ENCODE measurements at places on chromosomes 6 and 20.

GRCh38 chr20:63312273-63312672 is 19.3 kb downstream of the COL20A1 start:
- H3K4me3 ChIP-seq, result no peak overlapping the region
- no peaks in the 10 kb centered on the region for H3K36me3 ChIP-seq
- no peaks in the 10 kb centered on the region for H3K27me3 ChIP-seq
- H3K4me1 ChIP-seq, result no peaks in the 10 kb centered on the region
- no peak overlapping the region for H3K27ac ChIP-seq
- no peak for DNase-seq

- no peaks in the 10 kb centered on the region for H3K36me3 ChIP-seq
- no peak overlapping the region for H3K27ac ChIP-seq
- no peak for DNase-seq
- no peak overlapping the region for H3K4me3 ChIP-seq
Measured at GRCh38 chr6:108083349-108083748, 8.8 kb upstream of the OSTM1 start.

DNA sequence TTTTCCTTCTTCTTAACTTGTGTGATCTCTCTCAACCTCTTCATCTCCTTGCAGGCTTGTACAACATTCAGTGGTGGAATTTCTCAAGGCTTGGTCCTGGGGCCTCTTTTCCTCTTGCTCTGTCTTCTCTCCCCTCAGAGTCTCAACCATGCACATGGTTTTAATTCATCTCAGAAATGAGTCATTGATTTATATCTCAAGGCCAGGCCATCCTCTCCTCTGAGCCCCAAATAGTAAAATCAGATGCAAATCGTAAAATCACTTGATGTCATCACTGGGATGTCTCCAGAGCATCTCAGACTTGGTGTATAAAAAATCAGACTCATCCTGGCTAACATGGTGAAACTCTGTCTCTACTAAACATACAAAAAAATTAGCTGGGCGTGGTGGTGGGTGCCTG is 85.0 kb downstream of the FNDC1 start:
- no peak for DNase-seq
- H3K27me3 ChIP-seq, result no peaks in the 10 kb centered on the region
- H3K36me3 ChIP-seq, result no peaks in the 10 kb centered on the region
- no peak overlapping the region for H3K27ac ChIP-seq
- H3K4me3 ChIP-seq, result no peak overlapping the region
- H3K4me1 ChIP-seq, result no peaks in the 10 kb centered on the region

DNA sequence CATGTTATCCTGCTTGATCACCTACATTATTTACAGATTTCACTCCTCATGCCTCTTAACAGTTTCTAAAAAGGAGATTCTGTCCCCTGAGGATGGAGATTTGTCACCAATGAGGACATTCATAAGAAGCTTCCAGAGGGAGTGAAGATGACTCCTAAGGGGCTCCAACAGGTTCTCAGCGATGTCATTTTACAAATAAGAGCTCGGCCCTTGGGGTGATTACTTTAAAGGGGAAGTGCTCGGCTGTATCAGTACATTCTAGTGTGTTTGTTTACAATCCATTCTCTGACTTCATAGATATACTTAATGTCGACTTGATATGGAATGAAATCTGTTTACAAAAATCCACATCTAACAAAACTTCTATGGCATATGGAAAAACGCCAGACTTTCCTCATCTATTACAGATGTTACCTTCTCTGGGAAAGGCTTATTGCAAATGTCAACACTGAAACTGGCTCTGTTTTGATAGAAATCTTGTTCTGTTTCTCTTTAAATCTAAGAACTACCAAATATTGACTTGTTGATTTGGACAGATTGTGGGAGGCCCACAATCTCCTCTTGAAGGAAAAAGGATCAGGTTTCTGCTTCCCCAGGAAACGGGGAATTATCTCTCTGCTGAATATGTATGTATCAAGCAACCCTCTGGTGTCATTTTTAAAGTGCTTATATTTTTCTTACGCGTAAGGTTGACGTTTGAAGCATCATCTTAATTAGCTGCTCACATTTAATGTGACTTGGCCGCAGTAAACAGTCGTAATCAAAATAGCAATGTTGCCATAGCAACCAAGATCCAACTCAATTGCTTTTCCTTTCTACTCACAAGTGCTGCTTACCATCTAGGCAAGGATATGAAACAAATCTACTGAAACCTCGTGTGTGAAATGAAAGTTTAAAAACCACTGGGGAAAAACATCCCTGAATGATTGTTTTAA is 95.7 kb downstream of the SHLD1 start:
- no peaks in the 10 kb centered on the region for H3K36me3 ChIP-seq
- no peak overlapping the region for H3K27ac ChIP-seq
- no peak overlapping the region for H3K4me3 ChIP-seq

GRCh38 chr6:118558464-118559217 is 10.5 kb downstream of the PLN start:
- no peaks in the 10 kb centered on the region for H3K27me3 ChIP-seq
- no peak overlapping the region for H3K4me3 ChIP-seq
- no peaks in the 10 kb centered on the region for H3K36me3 ChIP-seq
- no peak overlapping the region for H3K27ac ChIP-seq
- no peaks in the 10 kb centered on the region for H3K4me1 ChIP-seq

DNA sequence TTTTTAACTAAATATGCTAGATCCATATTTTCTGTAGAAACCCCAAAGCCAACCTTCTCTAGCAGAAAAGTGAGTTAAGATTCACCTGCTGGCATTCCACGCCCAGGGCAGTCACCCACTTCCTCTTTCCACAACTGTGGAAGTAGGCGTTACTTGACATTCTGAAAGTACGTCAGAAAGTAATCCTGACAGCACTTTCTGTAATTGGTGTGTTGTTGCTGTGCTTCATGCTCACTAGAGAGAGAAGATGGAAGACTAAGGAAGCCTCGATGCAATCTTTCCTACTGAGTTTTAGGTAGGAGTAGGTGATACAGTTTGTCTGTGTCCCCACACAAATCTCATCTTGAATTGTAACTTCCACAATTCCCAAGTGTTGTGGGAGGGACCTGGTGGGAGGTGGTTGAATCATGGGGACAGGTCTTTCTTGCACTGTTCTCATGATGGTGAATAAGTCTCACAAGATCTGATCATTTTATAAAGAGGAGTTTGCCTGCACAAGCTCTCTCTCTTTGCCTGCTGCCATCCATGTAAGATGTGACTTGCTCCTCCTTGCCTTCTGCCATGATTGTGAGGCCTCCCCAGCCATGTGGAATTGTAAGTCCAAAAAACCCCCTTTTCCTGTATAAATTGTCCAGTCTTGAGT is 101.1 kb downstream of the MAP3K7 start:
- H3K4me3 ChIP-seq, result no peak overlapping the region
- H3K36me3 ChIP-seq, result no peaks in the 10 kb centered on the region
- H3K4me1 ChIP-seq, result no peaks in the 10 kb centered on the region

DNA sequence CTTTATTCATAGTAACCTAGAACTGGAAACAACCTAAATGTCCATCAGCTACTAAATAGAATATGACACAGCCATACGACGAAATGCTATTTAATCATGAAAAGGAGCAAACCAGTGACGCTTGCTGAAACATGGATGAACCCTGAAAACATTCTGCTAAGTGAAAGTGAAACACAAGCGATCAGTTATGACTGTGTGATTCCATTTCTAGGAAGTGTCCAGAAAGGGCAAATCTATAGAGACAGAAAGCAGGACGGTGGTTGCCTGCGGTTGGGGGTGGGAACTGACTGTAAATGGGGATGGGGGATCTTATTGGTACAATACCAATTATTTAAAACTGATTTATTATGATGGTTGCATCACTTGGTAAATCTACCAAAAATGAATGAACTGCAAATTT is 126.8 kb downstream of the IPCEF1 start:
- no peaks in the 10 kb centered on the region for H3K4me1 ChIP-seq
- DNase-seq, result no peak
- H3K36me3 ChIP-seq, result no peaks in the 10 kb centered on the region
- H3K27me3 ChIP-seq, result no peaks in the 10 kb centered on the region
- no peak overlapping the region for H3K4me3 ChIP-seq

DNA sequence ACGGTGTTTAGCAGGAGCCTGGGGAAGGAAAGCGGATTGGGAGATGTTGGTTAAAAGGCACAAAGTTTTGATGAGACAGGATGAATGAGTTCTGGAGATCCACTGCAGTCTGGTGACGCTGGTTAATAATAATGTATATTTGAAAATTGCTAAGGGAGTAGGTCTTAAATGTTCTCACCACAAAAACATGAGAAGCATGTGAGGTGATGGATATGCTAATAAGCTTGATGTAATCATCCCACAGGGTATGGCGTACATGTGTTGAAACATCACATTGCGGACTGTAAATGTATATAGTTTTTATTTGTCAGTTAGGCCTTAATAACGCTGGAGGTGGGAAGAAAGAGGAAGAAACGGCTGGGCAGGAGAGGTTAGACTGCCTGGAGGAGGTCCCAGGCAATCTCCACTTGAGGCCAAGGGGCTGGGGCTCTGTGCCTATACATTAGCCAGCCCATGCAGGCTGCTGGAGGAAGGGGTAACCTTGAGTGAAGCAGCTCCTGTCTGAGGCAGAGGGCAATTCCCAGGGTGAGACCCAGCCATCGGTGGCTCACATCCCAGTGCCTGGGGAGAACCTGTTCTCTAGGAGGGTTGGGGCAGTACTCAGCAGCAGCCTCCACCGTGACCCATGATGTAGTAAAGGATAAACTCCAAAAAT is 188.2 kb upstream of the QKI start:
- H3K36me3 ChIP-seq, result no peaks in the 10 kb centered on the region
- H3K27ac ChIP-seq, result no peak overlapping the region
- H3K27me3 ChIP-seq, result no peaks in the 10 kb centered on the region
- no peak for DNase-seq
- H3K4me1 ChIP-seq, result peaks cover 2% of the 10 kb centered on the region

Measured in iPS DF 6.9 (cell line).